SW 1271 (cell line): ENCODE measurements at places on chromosomes 5 and 9.
A peak's percentile ranks its signal among the peaks of the same experiment; 100 is the strongest.

DNA sequence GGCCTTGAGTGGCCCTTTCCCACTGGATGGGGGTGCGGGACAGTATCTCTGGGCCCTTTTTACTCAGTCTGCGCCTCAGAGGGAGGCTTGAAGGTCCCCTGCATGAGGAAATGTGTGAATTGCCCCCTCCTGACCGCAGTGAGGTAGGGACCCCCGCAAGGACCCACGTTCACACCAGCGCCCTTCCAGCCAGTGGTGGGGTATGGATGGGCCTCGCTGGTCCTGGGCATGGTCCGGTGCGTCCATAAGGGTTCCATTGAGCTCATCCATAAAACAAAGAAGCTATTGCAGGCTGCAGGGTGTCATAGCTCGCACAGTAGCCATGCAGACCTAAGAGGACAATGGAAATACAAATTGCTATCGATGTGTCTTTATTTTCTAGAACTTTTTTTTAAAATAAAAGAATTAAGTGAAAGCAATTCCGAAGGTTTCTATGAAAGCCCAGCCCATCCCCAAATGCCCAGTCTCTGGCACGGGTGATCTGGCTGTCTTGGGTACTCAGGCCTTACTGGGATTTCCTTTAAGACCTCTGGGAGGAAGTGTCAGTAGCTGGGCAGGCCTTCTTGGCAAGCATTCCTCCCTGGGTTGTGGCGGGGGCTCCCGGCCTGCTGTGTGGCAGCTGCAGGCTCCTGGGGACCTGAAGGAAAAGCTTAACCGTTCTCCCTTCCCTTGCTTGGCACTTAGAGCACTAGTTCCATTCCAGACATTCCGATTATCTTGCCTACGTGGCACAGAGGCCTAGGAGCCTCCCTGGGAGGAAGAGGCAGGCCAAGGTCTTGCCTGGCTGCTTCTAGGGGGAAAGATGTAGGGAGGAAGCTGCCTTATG, 1.5 kb upstream of the SEMA5A start:
- DNase-seq = no peak

DNA sequence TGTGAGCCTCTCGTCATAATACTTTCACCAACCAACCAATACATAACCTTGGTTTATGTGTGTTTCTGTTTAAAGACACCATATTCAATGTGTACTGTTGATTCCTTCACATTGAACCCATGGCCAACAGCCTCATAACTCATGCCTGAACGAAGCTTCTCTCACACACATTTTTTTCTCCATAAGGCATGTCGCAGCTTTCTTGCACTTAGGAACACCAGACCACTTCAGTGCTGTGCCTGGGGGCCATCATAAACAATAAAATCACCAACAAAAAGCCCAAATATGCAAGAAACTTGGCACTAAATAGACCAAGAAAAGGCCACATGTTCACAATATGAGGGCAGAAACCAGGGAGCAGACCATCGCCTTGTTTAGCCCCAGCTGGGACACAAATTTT, 192.2 kb downstream of the ROR2 start:
- no peak for DNase-seq

GRCh38 chr9:133144142-133144903, 19.4 kb downstream of the GBGT1 start:
- DNase-seq = peak; percentile 70

DNA sequence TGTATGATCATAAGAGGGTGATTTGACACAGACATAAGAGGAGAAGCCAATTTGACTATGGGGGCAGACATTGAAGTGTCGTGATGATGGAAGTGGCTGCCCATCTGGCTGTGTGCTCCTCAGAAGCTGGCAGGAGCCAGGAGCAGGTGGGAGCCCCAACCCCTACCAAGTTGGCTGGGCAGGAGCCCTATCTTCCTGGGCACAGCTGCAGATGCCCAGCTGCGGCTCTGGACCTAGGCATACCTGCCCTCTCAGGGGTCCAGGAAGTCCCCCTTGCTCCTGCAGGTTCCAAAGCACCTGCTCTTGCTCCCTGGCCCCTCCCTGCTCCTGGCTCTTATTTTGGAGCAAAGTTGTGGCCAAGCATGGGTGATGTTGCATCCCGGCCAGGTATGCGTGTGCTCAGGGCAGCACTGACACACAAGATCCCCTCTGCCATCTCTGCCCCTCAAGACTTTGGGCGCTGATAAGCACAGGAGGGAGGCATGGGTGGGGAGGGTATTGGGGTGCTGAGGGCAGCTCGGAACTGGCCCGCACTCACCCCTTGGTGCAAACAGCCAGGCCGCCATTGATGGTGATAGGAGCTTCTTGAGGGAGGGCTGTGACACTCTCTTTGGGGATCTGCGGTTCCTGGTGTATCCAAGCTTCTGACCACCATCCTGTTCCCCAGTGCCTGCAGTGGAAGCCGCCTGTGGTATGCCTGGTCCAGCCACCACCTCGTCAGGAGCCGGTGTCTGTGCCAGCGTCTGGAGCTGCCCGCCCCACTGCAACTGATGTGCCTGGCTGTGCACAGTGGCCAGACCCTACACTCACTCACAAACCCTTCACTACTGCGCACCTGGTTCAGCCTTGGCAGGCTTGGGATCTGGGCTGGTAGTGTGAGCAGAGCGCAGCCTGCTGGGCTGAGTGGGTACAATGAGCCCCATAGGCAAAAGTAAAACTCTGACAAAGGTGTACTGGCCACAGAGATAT, 230.9 kb downstream of the CDH9 start:
- no peak for DNase-seq

GRCh38 chr9:93549611-93550010, 26.8 kb upstream of the PHF2 start:
- DNase-seq = no peak

DNA sequence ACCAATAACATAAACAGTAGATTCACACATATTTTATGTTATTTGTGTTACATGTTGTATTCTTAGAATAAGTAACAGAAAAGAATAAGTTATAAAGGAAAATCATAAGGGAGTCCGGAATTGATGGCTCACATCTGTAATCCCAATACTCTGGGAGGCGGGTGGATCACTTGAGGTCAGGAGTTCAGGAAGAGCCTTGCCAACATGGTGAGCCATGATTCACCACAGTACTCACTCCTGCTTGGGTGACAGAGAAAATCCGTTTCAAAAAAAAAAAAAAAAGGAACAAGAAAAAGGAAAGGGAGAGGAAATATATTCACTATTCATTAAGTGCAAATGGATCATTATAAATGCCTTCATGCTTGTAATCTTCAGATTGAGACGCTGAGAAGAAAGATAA, 533.3 kb upstream of the CDH9 start:
- DNase-seq = no peak

- DNase-seq = no peak
Observed at GRCh38 chr5:78557601-78558000, 91.0 kb downstream of the LHFPL2 start.

DNA sequence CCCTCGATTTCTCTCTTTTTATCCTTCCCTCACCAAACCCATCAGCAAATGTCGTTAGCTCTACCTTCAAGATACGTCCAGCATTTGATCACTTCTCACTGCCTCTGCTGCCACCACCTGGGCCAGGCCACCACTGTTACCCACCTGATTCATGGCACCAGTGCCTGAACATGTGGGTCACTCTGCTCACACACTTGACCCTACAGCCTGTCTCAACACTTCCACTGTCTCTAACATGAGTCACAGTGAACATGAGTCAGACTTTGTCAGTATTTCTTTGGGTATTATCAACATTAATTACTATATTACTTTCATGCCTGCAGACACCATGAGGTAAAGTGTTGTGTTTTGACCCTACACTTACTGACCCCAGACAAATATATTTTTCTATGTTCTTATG, 19.6 kb downstream of the SLC24A2 start:
- DNase-seq = no peak

DNA sequence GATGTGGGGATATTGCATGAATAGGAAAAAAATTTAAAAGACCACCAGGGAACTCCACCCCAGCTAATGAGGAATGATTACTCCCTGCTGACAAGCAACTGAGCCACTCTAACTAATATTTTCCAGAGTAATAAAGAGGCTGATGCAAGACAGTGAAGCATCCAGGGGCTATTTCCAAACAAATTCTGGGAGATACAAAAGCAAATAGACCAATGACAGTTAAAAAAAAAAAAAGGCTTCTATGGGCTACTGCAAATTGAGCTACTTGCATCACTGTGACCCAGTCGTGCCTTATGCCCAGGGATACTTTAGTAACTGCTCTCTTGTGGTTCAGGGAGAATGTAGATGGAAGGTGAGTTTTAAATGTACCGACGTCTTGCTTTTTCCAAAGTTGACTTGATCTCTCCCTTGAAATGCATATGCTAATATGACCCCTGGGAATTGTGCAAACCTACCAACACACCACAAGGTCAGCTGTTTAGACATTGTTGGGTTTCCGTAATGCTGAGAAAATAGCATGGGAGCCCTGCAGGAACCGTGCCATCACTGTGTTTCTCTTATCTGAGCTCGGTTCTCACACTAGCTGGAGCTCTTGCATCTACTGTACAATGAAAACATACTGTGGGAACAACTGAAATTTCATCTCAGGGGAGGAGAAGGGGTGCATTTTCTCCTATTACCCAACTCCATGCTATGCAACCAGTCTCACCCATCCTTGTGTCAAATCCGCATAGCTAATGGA, 250.6 kb upstream of the MAP3K1 start:
- no peak for DNase-seq

DNA sequence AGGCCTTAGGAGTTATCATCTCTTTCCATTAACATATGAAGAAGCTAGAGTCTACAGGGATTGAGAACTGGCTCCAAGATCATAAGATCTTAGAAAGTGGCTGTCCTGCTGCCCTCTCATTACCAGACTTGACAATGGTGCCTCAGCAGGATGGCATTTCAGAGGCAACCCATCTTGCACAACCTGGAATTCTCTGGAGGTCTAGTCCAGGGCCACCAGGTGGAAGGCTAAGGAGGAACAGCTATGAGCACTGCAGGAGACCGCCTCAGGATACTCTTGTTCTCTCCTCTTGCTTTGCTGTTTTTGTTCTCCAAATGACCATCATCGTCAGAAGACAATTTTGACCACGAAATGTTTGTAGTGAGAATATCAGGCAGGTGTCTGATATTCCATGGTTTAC, 322.6 kb downstream of the FBXL17 start:
- no peak for DNase-seq

GRCh38 chr9:127154390-127155191, 32.2 kb upstream of the ANGPTL2 start:
- no peak for DNase-seq
